ENCODE measurements at places on chromosomes 2 and 18.

DNA sequence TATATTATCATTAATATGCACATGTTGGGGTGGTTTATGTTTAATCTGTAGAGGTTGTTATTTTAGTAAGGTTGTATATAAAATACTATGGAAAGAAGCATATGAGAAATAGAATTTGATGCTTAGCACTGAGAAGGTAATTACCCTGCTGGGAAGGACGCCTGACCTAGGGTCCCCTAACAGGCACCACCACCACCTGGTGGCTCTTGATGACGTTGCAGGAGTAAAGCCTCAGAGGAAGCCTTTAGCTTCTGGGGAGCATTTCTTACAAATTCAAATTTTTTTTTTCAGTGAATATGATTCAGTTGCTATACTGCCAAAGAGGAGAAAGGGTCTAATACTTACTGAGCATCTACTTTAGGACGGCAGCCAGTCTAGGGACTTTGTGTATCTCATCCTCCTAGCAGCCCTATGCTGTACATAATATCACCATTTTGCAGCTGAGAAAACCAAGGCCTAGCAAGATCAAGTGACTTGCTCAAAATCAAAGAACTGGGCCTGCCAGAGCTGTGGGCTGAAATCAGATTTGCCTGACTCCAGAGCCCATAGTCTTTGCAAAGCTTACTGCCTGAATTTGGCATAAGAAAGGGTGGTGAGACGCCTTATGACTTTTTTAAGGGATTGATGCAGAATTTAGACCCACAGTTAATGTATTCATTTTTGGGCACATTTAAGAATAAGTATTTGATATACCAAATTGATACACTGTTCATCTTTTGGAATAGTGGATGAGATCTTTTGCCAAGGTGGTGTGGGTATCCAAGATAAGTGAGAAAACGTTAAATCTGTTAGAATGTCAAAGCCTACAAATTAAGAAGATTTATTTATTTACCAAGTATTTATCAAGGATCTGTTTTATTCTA is 78.8 kb upstream of the GAREM1 start:
- H3K4me1 ChIP-seq = peaks cover 43% of the 10 kb centered on the region
- DNase-seq = peak; percentile 87
- no peaks in the 10 kb centered on the region for H3K36me3 ChIP-seq
- H3K27me3 ChIP-seq = peaks cover 9% of the 10 kb centered on the region

DNA sequence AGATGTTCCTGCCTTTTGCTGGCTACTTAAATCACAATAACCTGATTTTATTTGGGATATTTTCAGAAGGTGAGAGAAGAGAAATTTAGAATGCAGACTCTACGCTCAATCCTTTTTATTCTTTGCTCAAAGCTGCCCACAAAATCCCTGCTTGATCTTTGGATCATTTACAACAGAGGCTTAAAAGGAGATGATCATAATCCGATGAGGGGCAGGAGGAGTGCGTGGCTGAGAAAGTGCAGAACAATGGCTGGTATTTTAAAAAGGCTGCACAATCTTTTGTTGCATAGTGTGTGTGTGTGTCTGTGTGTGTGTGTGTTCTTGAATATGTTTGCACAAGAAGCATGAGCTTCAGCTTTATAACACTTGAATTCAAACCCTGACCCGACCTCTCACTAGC is 256.3 kb upstream of the MYT1L start:
- H3K36me3 ChIP-seq = no peaks in the 10 kb centered on the region
- no peak overlapping the region for H3K4me3 ChIP-seq
- H3K4me1 ChIP-seq = peaks cover 10% of the 10 kb centered on the region
- H3K27ac ChIP-seq = no peak overlapping the region

- no peak overlapping the region for H3K4me3 ChIP-seq
- no peaks in the 10 kb centered on the region for H3K27me3 ChIP-seq
- peaks cover 8% of the 10 kb centered on the region for H3K4me1 ChIP-seq
These were observed 16.5 kb upstream of the TGFA start for GRCh38 chr2:70570041-70570661.

DNA sequence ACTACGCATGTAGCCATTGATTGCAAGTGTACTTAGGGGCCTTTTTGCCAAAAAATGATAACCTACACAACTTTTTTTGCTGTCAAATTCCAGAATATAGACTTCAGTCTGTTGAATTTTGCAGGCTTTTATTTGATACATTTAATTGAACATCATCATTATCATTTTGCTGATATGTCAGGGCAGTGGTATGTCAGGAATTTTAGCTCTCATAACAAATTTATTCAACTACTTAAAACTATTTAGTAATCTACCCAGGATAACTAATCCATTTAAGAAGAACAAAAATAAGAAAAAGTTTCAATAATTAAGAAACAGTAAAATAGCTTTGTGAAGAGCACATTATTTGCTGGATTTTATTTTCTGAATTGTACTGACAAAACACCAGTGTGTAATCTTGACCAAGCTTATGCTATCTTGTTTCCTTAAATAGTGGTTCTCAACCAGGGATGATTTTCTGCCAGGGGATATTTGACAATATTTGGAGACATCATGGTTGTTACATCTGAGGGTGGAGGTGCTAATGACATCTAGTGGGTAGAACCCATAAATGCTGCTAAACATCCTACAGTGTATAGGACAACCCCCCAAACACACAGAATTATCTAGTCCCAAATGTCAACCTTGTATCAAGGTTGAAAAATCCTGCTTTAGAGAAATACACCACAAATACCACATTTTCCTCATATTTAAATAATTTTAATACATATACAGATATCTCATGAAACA is 12.1 kb upstream of the TTN start:
- no peaks in the 10 kb centered on the region for H3K36me3 ChIP-seq
- H3K27me3 ChIP-seq = no peaks in the 10 kb centered on the region
- H3K4me1 ChIP-seq = no peaks in the 10 kb centered on the region
- DNase-seq = no peak
- H3K27ac ChIP-seq = no peak overlapping the region

Data from neural progenitor cell (in vitro differentiated cells).